Activated CD4-positive, alpha-beta T cell treated with anti-CD3 and anti-CD28 coated beads, Interleukin-2, amount 50 U/mL, for 24 hours (primary cell): ENCODE measurements at places on chromosomes 2 and 18.

DNA sequence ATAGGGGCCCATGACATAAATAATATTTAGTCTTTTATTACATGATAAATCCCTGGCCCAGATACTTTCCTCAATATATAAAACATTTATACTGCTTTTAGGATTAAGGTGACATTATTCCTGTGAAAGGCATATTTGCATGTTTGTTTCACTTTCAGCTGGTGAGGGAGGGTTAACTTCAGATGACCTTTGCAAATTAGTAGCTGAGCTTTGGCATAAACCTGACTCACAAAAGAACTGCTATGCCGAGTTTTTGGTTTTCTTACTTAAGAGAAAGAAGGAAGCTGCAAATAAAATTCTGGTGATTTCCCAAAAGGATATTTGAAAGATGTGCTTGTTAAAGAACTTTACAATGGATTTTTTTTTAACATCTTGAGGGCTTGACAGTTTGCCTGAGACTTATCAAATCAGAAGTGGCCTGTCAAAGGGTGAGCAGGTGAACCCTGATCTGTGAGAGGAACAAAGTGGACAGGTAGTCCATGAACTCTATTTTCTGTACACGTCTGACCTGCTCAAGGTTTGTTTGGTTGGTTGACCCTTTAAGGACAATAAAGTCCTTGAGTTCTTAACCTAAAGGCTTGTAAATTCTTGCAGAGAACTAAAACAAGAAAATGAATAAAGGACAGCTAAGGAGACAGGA is 93.5 kb downstream of the FAM124B start:
- no peak for DNase-seq

- no peak for DNase-seq
Observed at GRCh38 chr2:234672498-234673150, 175.7 kb upstream of the ARL4C start.

GRCh38 chr2:163601377-163601776 is 134.4 kb downstream of the FIGN start:
- no peak for DNase-seq

- no peak for DNase-seq
Observed at GRCh38 chr2:24334245-24334633, 26.1 kb downstream of the ITSN2 start.

GRCh38 chr18:5912566-5912965 is 17.2 kb upstream of the TMEM200C start:
- no peak for DNase-seq

DNA sequence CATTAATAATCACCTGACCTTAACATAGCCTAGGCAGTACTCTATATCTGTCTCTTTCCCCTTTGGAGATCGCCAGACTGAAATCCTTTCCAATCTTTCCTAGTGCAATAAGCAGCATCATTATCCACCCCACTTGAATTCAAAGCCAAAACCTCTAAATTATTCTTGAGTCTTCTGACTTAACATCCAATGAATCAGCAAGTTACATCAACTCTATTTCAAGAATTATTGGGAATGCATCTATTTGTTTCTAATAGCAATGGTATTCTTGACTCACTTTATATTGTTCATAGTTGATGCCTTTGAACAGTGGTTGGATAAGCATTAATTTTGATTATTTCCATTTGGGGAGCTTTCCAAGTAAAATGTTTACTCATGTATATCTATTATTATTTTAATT is 144.8 kb downstream of the ZNF804A start:
- DNase-seq, result no peak

DNA sequence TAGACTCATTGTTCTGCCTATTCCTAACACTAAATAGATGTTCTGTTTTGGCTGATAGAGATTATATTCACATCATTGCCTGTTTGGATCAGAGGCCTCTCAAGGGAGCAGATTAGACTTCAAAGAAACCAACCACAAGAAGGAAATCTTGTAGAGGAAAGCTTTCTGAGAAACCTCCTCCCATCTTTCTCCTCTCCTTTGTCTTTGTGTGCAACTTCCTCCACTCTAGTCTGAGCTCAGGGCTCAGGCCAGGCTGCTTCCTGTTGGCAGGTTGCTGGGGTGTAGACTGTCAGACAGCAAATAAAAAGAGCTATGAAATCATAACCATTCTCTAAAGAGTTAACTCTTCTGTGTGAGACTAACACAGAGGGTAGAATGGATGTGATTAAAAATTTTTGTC is 113.0 kb downstream of the TGFA start:
- DNase-seq, result no peak

- DNase-seq, result no peak
Observed at GRCh38 chr2:186058614-186059013, 320.0 kb downstream of the FSIP2 start.

GRCh38 chr2:40127890-40128557 is 323.9 kb downstream of the SLC8A1 start:
- no peak for DNase-seq

DNA sequence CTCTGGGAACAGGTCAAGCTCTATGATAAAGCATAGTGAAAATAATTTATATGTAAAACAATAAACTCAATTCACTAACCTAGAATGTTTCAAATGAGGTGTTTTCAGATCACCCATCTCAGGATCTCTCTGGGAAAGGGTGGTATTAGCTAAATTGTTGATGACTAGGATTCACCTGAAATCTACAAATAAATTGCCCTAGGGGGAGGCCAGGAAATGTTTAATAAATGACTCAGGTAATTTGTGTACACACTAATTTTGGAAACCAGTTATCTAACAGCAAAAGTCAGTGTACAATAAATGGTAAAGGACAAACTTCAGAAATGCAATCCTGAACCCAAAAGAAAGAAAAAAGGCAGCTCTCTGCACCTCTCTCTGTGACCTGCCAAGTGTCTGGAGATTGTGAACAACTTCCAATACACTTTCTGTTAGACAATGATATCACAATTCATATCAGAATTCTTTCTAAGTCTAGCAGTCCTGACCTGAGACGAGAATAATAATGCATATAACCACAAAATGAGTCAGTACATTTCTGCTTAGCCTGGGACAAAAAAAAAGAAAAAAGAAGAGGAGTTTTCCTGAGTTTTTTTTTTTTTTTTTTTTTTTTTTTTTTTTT is 760.0 kb downstream of the EPHA4 start:
- no peak for DNase-seq

- no peak for DNase-seq
Observed at GRCh38 chr18:37251679-37252078, 313.9 kb downstream of the CELF4 start.

- DNase-seq, result no peak
Observed at GRCh38 chr18:30927517-30928075, 114.9 kb downstream of the DSC3 start.
